ENCODE measurements at places on chromosomes 5 and 9.
A peak's percentile ranks its signal among the peaks of the same experiment; 100 is the strongest.

DNA sequence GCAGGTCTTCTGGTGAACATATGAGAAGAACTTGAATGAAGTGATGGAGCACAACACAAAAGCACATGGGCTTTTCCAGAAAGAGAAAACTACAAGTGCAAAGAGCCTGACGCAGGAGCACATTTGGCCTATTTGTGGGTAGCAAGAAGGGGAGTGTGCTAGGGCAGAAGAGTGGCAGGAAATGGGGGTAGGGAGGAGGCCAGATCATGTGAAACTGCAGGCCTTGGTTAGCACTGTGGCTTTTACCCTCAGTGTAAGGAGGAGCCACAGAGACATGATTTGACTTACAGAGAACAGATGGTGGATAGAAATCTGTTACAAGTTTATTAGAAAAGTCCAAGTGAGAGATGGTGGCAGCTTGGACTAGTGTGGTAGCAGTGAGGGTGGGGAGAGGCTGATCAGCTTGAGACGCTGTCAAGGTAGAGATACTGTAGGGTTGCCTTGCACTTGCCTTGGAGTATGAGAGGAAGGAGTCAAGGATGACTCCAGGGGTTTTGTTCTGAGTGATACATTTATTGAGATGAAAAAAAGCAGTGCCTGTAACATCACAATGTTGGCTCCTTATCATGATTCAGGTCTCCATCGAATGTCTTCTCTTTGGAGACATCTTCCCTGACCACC is 126.7 kb downstream of the PPP2R2B start:
- DNase-seq: no peak

DNA sequence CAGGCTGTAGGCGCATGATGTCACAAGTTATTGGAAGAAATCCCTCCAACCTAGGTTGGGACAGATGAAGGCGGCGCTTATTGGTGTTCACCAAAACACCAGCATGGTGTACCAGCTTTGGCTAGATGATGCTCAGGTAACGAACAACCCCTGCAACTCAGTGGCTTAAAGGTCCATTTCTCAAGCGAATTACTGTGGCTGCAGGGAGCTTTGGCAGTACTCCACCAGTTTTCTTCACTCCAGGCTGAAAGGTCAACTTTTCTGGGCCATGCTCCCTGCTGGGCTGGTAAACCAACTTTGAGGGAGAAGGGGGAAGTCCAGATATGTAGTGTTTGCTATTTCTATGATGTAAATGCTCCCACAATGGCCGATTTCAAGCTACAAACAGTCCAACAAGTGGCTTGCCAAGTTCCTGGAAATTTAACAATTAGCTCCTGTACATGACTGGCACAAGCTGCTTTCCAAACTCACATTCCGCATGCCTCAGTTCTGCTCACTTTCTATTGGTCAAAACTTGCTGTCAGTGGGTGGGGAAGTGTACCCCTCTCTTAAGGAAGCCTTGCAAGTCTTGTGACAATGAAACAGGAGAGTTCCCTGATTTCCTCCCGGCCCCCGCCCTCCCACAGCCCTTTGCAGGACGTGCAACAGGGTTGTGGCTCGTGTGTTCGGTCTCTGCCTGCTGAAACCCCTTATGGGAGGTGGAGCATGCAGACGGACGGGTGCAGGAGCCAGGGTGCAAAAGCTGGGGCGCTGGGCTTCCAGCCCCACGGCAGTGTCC is 588 bp upstream of the ZBED3 start:
- peak; percentile 57 for DNase-seq

GRCh38 chr5:23302438-23302837 is 205.0 kb upstream of the PRDM9 start:
- no peak for DNase-seq

DNA sequence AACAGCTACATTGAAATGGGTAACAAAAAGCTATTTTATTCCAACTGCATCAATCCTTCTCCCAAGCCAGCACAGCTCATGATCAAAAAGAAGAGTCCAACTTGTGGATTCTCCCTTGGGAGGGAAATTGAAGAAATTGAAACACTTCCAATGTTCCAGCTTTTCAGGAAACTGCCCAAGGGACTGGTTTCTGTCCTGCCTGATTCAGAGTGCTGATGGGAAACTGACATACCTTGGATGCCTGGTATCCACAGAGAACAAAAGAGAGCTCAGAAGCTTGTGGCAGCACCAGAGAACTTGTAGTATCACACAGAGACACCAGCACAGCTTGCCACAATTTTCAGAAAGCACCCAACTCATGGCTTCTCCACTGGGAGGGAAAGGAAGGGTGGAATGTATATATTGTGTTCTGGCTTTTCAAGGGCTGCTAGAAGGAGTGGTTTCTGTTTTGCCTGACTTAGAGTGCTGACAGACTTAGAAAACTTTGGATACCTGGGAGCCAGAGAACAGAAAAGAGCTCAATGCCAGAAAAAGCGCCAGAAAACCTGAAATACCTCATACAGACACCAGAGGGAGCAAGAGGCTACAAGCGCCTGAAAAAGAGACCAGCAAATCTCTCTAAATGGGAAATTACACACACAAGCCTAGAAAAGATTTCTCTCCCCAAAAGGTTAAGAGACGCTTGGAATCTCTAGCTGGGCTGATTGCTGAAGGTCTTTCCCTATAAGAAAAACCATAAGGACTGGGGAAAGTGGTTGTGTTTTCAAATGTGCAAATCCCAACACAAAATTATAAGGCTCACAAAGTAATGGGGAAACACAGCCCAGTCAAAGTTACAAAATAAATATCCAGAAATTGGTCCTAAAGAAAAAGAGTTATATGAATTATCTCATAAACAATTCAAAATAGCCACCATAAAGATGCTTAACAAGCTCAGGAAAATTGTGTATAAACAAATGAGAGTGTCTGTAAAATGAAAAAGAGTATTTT is 178.8 kb downstream of the SPOCK1 start:
- no peak for DNase-seq

DNA sequence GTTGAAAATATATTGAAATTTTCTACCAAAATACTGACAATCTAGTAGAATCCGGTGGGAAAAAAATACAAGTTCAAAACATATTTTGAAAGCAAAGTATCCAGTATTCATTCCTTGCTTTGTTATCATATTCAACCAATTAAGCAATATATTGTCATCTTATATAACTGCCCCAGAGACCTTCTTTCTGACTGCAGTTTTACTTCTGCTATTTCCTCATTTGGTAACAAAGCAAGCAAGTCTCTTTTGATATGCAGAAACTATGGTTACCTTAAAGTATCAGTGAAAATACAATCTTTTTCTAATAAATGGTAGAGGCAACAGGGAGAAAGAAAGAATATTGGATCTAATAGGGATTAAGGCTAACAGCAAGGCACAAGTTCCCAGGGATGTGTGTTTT is 663.7 kb upstream of the MEF2C start:
- DNase-seq: no peak

- no peak for DNase-seq
These were observed 138.7 kb downstream of the PLCXD3 start for GRCh38 chr5:41371738-41372137.

DNA sequence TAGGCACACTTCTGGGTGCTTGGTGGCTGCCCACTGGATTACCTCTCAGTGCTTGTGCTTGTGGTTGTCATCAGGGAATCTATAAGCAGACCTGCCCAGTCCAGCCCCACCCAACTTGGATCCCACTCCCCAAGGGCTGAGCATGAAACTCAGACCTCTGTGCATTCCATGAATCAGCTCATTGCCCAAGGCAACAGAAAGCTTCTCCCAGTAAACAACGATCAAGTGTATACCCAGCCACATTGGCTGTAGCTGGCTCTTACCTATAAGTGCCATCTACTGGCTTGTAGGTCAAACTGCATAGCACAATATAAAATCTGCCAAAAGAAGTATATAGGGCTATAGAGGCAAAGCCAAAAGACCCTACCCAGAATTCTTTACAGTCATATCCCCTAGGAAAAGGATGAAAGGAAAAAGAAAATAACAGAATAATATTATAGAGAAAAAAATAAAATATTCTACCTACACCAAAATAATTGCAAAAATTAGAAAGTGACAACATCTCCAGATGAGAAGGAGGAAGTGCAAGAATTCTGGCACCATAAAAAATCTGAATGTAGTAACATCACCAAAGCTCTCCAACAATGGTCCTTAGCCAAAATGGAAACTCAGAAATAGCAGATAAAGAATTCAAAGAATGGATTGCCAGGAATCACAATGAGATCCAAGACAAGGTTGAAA is 321.0 kb upstream of the TRPC7 start:
- no peak for DNase-seq

Measured in brain pericyte (primary cell).